ENCODE measurements at places on chromosomes 16 and 17.

GRCh38 chr17:50768346-50768761, 1.0 kb upstream of the ANKRD40CL start:
- ATAC-seq, result no peak

- no peak for ATAC-seq
Measured at GRCh38 chr16:24645739-24646645, 83.5 kb upstream of the TNRC6A start.

DNA sequence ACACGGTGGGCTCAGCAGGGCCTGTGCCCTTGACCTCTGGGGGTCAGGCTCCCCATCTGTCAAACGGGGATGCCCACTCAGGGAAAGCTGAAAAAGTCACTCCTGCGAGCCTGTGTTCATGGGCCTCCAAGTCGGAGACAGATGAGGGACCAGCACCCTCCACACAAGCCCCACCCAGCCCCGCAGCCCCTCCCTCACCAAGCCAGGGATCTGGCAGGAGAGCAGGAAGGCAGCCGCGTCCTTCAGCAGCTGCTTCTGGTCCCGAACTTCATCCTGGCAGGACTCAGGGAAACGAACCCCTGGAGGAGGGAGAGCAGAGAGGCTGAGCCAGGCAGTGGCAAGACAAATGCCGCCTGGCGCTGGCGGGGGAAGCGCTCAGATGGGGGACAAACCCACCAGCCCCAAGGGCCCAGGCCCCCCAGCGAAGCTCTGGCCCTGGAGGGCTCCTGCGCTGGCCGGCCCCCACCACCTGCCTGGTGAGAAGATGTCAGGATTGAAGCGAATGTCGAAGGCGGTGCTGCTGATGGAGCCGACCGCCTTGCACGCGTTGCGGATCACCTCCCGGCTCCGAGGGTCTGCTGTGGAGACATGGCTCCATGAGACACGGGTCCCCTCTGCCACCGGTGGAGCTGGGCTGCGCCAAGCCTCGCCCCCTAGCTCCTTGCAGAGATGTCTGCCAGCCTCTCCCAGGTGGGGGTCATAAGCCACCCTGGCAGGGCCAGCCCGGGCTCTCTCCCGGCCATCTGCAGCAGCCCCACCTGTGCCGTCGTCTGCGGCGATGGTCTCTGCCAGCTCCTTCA, 15.4 kb downstream of the CLUH start:
- no peak for ATAC-seq

DNA sequence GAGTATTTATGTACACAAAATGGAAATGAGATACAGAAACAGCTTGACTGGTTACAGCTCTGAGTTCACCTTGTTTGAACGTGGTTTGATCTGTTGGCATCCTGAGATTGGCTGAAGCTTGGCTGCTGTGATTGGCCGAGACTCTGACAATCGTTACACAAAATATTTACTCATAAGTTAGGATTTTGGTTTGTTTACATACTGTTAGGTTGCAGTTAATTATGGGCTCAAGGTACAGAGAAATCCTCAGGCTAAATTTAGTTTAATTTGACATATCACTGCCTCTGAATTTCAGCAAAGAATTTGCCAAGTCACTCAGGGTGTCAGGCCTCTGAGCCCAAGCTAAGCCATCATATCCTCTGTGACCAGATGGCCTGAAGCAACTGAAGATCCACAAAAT, 227.3 kb downstream of the COPRS start:
- ATAC-seq, result no peak

- no peak for ATAC-seq
Measured at GRCh38 chr17:43892647-43892952, 14.7 kb downstream of the MPP2 start.

- ATAC-seq, result no peak
Measured at GRCh38 chr16:89210165-89210903, 7.2 kb upstream of the ZNF778 start.

DNA sequence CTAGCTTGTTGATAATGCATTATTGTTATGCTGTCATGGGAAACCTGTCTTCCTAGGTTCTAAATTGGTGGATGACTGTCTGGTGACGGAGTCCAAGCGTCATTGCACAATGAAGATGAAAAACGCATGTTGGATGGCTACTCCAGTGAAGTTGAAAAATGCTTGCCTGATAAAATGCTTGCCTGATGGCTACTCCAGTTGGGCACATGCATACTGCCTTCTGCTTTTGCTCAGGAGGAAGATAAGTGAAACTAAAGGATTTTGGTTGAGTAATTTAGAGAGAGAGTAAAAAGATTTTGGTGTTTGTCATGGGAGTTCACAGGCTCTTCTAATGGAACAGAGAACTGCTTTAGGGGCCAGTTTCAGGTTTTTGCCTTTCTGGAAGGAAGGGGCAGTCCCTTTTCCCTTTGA, 118.6 kb downstream of the PRKCA start:
- ATAC-seq, result peak; percentile 81

GRCh38 chr17:4116516-4116915, 26.3 kb downstream of the ZZEF1 start:
- no peak for ATAC-seq

DNA sequence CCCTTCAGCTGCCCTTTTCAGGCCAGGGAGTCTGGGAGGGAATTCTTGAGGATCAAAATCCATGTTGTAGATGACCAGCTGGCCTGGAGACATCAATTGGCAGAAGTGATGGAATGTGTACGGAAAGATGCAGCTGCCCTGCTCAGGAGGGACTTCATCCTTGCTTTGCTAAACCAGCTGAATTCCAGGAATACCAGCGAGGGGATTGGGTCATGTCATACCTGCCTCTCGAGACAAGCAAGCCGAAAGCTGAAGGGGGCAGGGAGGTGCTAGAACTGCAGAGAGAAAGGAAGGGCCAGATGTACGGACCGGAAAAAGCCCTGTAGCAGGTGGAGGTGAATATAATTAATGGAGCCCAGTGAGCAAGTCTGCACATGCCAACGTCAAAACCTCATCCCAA, 25.6 kb upstream of the NTN1 start:
- no peak for ATAC-seq

DNA sequence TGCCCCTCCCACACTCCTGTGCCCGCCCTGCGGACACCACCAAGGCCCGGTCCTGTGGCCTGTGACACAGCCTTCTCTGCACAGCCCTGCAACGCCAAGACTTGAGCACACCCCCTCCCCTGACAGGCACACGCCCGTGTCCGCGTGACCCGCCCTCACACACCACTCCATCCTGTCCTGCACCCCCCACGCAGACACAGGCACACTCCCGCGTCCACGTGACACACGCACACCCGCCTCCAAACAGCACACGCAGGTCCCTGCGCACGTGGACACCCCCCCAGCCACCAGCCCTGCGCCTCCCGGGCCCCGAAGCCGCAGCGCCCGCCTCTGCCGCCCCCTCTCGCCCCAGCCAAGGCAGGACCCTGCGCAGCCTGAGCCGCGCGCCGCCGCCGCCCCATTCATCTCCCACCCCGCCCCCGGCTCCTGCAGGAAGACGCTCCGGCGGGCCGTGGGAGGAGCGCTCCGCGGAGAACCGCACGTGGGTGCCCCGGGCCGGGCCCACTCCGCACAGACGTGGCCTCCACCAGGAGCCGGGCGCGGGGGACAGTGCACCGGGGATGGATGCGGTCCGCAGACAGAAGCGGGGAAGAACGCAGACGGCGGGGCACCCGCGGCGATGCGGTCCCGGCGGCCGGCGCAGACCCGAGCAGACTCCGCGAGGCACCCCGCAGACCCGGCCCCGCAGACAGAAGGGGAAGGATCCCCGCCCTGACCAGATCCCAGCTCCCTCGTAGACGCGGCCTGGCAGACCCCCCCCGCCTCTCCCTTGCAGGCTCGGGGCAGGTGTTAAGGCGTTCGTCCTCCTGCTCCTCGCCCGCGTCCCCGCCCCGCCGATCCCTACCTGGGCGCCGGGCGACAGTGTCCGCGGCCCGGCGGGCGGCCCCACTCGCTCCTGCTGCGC, 506 bp downstream of the CAMKK1 start:
- ATAC-seq, result peak; percentile 27

GRCh38 chr17:33302394-33302793, 9.3 kb upstream of the ASIC2 start:
- ATAC-seq, result peak; percentile 57

DNA sequence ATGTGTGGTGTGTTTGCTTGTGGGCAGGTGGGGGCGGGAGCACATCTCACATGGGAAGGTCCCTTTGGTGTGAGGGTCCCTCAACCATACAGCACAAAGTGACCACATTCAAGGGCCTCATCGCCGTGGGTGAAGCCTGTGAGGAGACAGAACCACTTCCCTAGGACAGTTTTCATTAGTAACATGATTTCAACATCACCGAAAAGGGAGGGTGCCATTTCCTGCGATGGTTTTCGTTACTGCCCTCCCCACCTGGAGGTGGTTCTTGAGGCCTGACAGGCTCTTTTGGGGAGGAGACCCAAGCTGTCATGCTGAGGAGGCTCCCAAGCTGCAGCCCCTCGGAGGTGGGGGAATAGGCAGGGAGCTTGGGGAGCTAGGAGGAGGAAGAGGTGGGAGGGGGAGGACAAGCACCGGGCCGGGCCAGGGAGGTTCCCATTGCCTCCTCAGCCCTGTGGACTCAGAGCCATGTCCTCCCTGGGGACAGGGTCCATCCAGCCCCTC, 9.5 kb downstream of the CD300LB start:
- no peak for ATAC-seq

GRCh38 chr16:3051009-3051408, 4.6 kb downstream of the MMP25 start:
- no peak for ATAC-seq

- ATAC-seq, result no peak
Measured at GRCh38 chr16:48790151-48790550, 180.2 kb upstream of the N4BP1 start.

- no peak for ATAC-seq
Measured at GRCh38 chr17:57585341-57586195, 159.5 kb downstream of the CCDC182 start.

DNA sequence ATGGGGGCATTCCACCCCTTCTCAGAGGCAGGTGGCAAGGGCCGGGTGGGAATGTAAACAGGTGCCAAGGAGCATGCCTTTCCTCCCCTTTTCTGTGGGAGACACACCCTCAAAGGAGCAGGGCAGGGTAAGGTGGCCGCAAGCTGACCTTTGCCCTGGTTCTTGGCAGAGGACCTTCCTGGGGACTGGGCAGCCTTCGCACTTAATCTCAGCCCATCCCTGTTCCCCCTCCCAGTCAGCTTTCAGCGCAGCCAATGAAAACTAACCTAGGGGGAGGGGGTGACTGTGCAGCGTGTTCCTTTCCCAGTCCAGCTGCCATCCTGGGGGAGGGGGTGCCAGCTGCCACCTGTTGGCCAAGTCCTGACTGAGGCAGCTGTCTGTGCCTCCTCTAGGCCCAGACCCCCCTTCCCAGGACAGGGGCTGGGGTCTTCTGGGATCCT, 2.8 kb downstream of the TRAF4 start:
- no peak for ATAC-seq

GRCh38 chr17:70961341-70961740, 792.0 kb downstream of the KCNJ2 start:
- no peak for ATAC-seq

DNA sequence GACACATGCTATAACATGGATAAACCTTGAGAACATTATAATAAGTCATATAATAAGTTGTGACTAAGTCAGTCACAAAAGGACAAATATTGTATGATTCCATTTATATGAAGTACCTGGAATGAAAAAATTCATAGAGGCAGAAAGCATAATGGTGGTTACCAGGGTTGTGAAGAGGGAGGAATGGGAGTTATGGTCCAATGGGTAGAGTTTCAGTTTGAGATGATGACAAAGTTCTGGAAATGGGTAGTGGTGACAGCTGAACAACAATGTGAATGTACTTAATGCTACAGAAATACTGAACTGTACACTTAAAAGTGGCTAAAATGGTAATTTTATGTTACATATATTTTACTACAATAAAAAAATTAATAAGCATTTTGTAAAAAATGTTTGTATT, 49.7 kb downstream of the MYO1D start:
- no peak for ATAC-seq

DNA sequence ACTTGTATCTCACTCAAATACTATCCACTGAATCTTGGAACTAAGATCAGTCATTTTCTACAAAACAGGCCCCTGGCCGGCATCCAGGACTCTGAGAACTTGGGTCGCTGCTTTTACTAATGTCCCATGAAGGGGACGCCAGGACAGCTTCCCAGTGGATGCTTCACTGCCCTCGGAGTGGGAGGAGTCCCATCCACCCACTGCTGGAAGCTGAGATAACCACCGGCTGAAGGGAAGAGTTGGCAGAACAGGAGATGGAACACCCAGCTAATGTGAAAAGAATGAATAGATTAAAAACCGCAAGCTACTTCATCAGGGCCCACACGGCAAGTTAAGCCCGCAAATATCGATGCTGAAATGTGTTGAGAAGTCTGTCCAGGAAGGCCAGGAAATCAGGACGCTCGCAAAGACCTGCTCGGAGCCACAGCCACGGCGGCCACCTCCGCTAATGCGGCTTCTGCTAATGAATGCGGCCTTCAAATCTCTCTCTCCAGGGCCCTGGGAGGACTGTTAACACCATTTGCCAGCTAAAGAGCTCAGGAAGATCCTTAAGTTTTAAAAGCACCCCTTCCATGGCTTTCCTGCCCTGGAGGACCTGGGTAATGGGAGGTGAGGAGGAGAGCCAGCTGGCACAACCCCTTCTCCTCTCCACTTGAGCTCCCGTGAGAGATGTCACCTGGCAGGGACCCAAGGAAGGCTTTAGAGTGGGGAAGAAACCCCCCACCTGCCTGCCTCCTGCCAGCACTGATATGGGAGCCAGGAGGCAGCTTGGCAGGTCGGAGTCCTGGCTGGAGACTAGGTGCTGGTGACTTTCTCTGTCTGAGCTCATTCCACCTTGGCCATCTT, 226.6 kb upstream of the RPL38 start:
- ATAC-seq, result no peak

DNA sequence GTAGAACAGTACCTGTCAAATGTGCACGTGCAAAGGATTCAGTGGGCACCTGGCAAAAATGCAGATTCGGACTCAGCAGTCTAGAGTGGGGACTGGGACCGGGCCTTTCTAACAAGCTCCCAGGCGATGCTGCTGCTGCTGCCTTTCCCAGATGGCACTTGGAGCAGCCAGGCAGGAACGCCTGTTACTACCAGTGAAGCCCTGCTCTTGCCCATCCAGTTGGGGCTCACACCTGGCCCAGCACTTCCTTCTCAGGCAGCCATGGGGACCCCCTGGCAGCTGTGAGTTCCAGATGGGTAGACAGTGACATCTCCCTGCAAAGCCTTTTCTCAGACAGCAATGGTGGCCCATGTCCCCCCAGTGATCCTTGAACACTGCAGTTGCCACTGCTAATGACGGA, 30.4 kb downstream of the KDM8 start:
- no peak for ATAC-seq

DNA sequence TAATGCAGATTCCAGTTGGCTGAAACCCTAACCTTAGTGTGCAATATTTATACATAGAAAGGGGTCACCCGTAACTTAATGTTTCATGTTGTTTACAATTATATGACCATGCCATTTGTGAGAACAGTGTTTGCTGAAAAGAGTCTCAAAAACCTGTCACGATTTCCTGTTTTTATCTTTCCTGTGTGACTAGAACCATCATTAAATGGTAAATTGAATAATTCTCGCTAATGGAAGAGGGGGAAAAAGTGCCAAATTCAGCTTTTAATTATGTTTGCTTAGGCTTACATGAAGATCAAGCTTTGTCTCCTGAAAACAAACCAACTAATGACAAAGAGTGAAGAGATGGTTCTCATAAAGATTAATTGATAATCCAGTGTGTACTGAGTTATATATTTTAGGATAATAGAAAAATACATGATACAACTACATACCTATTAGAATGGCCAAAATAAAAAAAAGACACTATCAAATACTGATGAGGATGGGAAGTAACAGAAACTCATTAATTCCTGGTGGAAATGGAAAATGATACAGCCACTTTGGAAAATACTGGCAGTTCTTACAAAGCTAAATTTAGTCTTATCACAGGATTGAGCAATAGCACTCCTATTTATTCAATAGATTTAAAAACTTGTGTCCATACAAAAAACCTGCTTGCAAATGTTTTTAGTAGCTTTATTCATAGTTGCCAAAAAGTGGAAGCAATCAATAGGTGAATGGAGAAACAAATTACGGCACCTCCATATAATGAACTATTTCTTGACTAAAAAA, 141.7 kb downstream of the CDK5R1 start:
- no peak for ATAC-seq

Data from activated T-helper 17 cell treated with anti-CD3 and anti-CD28 coated beads, Interleukin-2, amount 50 U/mL, for 72 hours (primary cell).